Fibroblast of pulmonary artery (primary cell): ENCODE measurements at places on chromosomes 3 and 15.
A peak's percentile ranks its signal among the peaks of the same experiment; 100 is the strongest.

DNA sequence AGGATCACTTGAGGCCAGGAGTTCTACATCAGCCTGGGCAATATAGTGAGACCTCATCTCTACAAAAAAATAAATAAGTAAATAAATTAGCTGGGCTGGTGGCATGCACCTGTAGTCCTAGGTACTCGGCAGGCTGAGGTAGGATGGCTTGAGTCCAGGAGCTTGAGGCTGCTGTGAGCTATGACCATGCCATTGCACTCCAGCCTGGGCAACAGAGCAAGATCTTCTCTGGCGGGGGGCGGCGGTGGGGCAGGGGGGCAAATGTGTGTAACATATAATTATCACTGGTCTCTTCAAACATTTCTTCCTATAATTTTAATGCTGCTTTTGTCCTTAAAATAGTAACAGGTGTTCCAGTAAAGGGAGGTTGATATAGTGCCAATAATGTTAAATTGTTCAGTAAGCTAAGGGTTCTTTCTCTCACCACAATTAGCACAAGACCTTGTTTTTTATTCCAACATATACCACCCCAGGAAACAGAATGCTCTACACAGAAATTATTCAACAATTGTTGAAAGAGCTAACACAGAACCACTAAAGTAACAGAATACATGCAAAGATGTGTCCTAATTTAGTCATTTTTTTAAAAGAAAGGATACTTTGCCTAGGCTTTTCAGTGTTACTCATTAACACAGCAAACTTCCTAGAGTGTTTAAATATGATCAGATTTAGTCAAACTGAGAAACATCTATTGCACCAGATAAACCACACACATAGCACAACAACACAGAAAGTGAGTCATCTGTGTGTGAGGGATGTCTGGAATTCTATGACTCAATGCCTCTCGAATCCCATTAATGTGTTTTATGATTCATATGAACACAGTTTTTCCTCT is 29.1 kb downstream of the ANKRD28 start:
- peak; percentile 96 for DNase-seq

DNA sequence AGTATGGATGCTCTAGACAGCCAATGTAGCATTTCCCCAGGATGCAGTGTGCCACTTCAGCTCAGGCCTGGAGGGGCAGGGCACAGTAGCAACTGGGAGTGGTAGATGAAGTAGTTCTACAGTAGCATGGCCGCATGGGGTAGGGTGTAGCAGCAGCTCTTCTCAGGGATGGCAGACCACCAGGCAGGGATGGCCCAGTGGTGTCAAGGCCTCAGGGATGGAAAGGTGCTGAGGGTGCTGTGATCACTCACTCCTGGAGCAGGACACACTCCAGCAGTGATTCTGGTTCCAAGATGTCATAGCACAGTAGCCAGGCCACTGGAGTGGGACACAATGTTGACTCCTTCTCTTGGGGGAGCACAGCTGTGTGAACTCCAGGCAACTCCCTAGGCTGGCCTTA is 210.9 kb upstream of the LYSMD4 start:
- DNase-seq, result no peak

DNA sequence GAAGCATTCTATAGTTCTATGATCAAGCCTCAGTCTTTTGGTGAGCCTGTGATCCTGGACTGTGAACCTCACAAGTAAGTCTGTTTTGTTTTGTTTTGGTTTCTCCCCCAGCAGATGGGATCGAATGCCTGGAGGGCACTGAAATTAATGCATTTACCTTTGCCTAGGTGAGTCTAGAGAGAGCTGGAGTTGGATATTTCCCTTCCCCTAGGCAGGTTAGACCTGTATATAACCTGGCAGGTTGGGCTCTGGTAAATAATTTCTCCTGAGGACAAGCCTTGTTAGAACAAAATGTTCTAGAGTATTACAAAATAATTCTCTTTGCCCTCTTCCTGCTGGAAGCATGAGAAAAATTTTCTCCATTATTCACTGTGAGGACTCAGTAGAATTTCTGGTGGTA is 211.9 kb downstream of the TPRG1 start:
- no peak for DNase-seq

GRCh38 chr3:146464005-146464595 is 5.3 kb downstream of the PLSCR2 start:
- DNase-seq, result peak; percentile 34

GRCh38 chr3:70752051-70752450 is 439.6 kb upstream of the MDFIC2 start:
- no peak for DNase-seq

DNA sequence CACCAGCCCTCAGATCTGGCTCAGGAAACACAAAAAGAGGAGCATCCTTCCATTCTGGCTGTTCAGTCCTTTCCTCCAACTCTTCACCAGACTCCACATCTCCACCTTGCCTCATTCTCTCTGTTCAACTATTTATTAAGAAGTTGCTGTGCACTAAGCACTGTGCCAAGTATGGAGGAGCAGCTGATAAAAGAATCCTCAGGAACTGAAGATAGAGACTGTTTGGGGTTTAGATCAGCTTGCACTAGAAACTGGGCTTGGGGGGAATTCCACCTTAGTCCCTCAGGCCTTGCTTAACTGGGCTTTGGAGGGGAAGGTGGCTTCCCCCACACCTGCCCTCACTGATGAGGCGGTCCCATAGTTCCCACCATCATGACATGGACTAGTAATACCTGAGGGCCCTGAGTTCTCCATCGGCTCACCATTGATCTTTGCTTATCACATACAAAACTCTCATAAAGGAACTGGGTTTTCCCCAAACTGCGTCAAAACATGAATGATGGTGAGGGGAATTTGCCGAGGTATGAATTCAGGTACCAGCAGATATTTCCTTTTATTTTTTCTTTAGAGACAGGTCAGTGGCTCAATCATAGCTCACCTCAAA is 1.7 kb upstream of the CCR8 start:
- DNase-seq, result no peak

DNA sequence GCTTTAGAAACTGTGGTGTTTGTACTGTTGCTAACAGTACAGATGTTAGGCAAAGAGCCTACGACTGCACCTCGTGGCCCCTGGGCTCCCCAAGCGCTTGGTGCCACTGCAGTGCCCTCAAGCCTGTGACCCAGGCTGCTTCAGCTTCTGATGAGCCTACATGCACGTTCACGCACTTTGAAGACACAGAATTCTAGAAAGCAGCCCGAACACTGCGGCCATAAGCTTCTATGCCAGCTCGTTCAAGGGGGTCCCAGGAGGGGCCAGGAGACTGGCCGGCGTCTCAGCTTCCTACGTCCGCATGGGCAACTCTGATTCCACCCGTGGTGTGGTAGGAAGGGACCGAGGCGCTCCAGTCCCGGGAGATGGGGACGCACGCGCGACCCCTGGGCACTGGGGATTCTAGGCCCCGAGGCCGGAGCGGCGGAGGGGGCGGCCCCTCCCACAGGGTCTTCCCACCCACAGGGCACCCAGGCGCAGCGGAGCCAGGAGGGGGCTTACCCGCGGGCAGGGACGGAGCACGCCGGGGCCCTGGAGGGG is 653 bp downstream of the MYO5C start:
- DNase-seq, result no peak

GRCh38 chr3:123289391-123290106 is 87.8 kb downstream of the SEC22A start:
- no peak for DNase-seq

- no peak for DNase-seq
Measured at GRCh38 chr3:54670201-54671000, 257.5 kb downstream of the LRTM1 start.

DNA sequence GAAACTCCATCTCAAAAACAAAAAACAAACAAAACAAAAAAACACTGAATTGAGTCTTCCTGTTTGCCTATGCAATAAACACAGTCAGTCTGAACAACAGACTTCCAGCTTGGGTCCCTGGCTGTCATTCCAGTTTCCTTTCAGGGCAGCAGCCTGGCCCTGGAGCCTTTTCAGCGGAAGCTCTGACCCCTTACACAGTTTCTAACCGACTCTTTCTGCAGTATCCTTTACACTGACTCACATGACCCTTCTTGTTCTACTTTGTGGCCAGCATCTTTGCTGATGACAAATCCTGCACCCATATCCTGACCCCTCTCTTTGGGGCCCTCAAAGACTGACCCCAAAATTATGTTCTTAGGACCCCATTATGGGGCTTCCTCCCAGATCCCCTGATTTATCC is 38.3 kb upstream of the INO80 start:
- no peak for DNase-seq

- no peak for DNase-seq
Measured at GRCh38 chr3:178112134-178112533, 424.1 kb upstream of the KCNMB2 start.

- peak; percentile 81 for DNase-seq
Measured at GRCh38 chr15:85579957-85580694, 199.7 kb downstream of the AKAP13 start.
